ENCODE measurements at places on chromosomes 5 and 9. TPM values are rescaled to one million over a fixed set of nuclear protein-coding genes. Genes with fewer than 3 reads are reported as not detected.

ENTREP1 gene
- 4.1 TPM for polyA plus RNA-seq

SUSD3 gene
- polyA plus RNA-seq = 2.5 TPM

SCGB3A2 gene
- polyA plus RNA-seq = not detected

IL3 gene
- polyA plus RNA-seq = not detected

HAND1 gene
- not detected for polyA plus RNA-seq

LCP2 gene
- 12.9 TPM for polyA plus RNA-seq

PCDHAC2 gene
- polyA plus RNA-seq = 0.11 TPM

ALDH1A1 gene
- 182 TPM for polyA plus RNA-seq

LIFR gene
- polyA plus RNA-seq = 18.7 TPM

ESM1 gene
- 0.09 TPM for polyA plus RNA-seq

All from adipose tissue (tissue), 3 donors.